Stimulated activated CD8-positive, alpha-beta memory T cell treated with anti-CD3 and anti-CD28 coated beads, Interleukin-2, amount 100 ng/mL, for 1 hour (primary cell): ENCODE measurements at places on chromosomes 3 and 15.

GRCh38 chr3:46607603-46608028 is 4.7 kb upstream of the FAM240A start:
- no peak for DNase-seq

GRCh38 chr3:69422751-69423150 is 36.9 kb upstream of the FRMD4B start:
- DNase-seq, result no peak

GRCh38 chr15:55909036-55909811 is 84.2 kb downstream of the NEDD4 start:
- no peak for DNase-seq

DNA sequence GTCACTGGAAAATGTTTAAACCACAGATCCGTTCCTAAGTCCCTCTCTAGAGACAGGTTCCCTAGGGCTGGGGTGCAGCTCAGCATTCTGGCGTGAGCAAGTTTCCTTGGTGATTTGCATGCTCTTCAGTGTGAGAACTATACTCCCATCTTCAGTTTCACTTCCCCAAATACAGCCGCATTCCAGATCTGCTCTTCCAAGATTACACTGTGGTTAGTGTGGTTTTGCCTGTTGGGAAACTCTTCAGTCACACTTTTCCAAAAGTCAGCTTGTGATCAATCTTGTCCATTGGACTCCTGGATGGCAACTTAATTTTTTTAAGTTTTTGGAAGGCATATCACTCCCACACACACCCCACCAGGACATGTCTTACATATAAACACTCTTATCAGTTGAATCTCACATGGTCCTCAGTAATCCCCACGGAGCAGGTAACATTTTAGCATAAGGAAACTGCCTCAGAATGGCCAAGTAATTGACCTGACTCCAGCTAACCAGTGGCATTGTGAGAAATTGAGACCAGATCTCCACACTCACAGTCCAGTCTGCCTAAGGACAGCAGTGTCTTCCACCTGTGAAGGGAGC is 33.5 kb upstream of the PTPN23 start:
- no peak for DNase-seq

DNA sequence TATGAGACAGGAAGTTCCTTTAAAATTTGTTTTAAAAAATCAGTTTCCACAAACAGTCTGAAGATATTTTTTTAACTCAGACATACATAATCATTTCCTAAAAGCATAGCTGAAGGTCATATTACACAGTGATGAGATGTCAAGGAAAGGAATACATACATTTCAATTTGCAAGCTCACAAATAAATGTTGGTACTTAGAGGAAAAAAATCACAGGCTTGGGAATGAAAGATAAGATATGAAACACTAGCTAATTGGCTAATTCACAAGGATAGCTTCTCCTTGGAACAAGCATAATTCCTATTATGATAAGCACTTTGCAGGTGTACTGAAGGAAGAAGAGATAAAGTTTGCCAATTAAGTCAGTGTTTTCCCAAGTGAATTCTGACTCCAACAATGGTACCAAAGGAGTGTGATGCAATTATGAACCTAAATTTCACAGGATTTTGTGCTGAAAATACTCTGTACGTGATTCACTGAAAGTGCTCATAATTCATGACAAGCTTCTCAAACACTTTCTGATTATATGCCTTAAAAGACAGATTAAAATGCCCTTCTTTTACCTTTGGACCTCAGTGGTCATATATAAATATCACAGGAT is 112.4 kb downstream of the FRMD5 start:
- no peak for DNase-seq

- no peak for DNase-seq
Observed at GRCh38 chr3:165859061-165859460, 21.8 kb upstream of the BCHE start.

DNA sequence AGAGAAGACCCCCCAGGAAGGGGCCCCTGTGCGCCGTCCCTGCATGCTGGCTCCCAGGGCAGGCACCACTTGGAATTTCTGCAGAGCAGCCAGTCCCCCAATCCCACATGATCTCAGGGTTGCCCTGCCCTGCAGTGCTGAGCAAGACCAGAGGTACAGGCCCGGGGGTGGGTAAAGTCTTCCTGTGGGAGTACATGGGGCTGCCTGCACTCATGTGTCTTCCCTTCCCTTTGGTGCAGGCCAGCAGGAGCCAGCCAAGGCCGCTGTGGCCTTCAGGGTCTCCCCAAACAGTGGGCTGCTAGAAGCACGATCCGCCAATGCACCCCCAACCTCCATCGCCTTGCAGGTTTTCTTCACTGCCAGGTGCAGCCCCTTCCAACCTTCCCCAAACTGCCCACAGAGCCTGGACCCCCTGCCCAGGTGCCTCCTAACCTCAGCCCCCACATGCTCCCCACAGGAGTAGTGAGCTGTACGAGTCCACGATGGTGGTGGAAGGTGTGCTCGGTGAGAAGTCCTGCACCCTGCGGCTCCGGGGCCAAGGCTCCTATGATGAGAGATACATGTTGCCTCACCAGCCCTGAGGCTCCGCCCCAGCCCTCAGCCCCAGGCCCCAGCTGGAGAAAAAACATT is 15.0 kb downstream of the ACAA1 start:
- no peak for DNase-seq

DNA sequence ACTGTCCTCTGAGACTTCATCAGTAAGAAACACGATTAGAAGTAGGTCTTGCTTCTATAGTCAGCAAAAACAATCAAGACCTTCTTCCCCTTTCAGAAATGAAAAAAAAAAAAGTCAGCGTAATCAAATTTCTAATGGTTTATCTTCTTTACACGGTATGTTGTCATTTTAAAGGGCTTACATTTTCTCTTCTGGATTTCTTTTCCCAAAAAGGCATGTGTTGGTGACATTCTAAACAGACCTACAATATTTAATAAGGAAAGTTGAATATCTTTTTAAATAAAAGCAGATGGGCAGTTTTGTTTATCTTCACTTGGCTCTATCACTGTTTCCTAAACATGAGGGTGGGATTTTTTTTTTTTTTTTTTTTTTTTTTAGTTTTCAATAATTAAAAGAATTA is 197.3 kb upstream of the ADAMTS9 start:
- DNase-seq, result no peak

GRCh38 chr3:138474163-138474562 is 39.7 kb downstream of the ESYT3 start:
- DNase-seq, result no peak

DNA sequence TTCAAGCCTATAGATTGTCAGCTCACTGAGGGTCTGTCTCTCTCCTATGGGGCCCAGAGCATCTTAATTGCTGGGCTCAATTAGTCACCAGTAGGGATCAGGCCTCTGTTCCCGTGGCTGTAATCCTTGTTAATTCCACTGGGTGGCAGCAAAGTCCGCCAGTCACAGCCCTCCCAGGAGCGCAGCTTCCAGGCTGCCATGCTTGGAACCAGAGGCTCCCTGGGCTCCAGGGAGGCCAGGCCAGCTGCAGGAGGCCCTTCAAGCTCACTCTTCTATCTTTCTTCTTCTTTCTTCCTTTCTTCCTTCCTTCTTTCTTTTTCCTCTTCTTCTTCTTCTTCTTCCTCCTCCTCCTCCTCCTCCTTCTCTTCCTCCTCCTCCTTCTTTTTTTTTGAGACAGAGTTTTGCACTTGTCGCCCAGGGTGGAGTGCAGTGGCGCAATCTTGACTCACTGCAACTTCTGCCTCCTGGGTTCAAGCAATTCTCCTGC is 14.4 kb downstream of the RNU5B-1 start:
- peak; percentile 50 for DNase-seq

- no peak for DNase-seq
Observed at GRCh38 chr15:69854001-69854400, 243.7 kb downstream of the TLE3 start.

GRCh38 chr3:10447527-10448260 is 57.7 kb downstream of the ATP2B2 start:
- DNase-seq, result no peak

- DNase-seq, result no peak
Observed at GRCh38 chr3:757711-758110, 335.1 kb upstream of the CNTN6 start.

DNA sequence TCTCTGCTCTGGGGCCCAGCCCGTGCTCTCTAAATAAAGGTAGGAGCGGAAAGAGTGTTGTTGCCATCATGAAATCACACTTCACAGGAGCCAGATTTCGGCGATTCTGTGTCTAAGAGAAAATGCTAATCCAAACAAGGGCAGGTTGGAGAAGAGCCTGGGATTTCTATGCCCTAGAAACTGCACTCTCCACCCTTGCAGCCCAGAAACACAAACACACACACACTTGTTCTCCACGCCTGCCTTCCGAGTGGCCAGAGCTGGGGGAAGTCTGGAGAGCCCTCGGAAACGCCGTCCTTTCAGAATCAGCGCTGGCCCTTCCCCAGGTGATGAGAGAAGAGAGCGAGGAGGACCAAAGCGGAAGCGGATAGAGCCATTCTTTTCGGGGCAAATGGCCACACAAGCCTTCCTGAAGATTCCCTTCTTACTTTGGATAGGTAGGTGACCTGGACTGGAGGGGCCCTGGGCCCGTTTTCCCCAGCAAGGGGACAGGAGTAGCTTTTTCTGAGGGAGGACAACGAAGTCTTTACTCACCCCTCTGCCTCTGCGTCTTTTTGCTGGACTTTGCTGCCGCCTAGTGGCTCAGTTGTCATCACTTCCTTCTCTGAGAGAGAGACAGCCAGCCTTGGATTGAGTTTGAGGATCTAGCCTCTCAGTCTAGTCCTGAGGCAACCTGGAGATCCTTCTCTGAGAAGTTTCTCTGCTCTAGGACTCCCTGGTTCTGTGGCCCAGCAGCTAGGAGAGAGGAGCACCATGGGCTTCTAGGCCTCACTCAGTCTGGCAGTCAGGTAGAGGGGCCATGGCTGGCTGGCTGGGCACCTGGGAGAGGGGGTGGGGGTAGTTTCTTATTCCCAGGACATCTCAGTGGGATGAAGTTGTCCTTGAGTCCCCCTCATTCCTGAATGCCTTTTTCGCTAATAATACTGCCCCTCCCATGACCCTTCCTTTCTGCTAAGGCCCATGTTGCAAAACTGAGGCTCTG is 37.7 kb downstream of the SENP8 start:
- peak; percentile 58 for DNase-seq

DNA sequence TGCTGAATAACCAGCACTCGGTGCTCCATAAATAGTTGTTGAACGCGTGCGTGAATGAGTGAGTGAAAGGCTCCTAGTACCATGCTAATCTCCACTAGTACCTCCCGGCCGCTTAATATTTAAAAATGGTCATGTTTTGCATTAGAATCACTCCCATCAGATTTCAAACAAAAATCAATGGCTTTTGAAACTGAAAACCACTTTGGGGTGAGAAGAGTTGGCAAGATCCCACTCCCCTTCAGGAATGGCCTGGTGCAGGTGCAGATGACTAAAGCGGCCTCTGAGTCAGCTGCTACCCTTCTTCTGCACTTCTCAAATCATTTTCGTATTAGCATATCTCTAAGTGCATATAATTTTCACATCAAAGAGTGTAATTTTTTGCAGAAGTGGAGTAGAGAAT is 425.3 kb upstream of the PROK2 start:
- DNase-seq, result no peak

DNA sequence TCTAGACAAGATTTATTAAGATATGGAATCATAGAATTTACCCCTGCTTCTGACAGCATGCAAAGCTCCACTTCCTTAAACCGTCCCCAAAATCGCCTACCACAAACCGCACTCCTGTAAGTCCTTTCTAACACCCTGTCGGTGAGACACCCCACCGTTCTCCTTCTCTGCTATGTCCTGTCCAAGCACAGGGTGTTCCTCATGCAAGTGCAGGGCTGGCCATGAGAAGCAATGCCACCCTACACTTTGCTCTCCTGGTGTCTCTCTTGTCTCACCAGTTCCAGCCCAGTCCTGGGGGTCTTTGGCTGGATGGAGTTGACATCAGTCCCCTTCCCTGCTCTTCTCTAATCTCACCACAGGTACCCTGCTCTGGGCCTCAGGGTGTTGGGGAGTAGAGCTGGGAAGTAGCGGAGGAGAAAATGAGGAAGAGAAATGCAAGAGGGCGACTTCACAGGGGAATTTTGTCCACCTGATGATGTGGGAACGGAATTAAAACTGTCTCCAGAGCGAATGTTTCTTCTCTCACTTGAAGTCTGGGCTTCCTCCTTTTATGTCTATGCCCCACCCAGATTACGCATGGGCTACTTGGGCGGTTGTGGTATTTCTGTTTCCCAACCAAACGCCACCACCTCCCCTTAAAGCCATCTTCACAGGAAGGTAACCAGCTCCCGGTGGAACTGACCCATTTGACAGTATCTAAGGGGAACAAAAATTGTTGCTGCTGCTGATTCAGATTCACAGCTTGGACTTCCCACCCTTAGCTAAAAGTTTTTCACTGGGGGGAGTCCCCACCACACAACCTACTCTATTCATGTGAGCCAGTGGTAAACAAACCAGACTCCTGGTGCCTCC is 49.9 kb downstream of the CASR start:
- no peak for DNase-seq

DNA sequence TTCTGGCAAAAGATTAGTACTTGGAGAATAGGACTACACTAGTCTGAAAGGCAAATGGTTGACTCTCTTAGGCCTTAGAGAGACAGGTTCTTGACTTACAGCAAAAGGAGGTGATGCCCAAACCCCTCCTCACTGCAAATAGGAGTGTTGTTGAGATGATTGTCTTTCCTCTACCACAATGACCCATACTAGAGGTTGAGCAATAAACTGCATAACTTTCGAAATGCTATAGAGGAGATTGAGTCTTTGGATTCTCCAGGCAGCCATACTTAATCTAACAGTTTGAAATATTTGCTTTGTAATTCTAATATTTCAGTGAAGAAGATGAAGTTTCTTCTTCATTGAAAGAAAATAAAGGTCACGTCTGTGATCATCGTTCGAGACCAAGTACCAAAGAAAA is 498.5 kb upstream of the GBE1 start:
- DNase-seq, result no peak

DNA sequence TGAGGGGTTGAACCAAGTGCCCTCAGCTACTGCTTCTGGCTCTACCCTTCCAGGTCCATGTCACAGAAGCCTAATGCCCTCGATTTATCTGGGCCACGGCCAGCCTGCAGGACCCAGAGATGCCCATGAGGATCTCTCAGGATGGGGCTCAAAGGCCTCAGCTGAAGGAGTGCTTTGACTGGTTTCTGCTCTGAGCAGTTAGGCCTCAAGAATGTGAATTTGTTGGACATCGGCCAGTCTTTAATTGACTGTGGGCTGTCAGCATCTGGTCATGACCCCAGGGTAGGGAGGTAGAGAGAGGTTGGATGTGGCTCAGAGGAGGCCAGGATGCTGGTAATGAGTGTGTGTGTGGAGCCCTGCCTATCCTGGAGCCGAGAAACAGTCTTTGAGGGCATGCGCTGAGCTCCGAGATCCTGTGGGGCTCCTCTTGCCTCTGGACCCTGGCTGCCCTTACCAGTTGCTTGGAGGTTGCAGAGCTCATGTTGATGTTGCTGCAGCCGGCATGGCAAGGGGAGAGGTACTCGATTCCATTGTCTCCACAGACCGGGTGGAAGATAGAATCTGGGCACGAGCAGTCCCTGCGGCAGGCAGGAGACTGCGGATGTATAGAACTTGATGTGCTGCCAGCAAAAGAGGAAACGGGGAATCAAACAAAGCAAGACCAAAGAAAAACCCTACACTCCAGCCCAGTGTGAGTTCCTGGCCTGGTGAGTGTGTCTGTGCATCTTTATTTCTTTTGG is 49.1 kb upstream of the RAB6B start:
- DNase-seq, result no peak
